ENCODE measurements at places on chromosomes 4 and X.
A peak's percentile ranks its signal among the peaks of the same experiment; 100 is the strongest.

- no peak for DNase-seq
These were observed 23.1 kb upstream of the GATB start for GRCh38 chr4:151783867-151784266.

- no peak for DNase-seq
These were observed 11.5 kb upstream of the CCDC149 start for GRCh38 chr4:24924309-24924781.

DNA sequence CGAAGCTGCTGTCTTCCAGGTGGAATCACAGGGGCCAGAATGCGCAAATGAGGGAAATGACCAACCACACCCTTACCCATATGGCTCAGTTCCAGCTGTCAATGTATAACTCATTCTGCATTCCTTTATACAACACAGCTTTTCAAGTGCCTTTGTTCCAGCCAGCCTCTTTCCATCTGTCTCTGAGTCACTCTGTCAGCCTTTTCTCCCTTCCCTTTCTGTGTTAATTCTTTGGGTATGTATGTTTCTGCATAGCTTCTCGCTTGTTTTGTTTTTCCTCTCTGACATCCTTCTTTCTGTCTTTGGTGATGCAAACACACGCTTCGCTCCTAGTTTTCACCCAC is 54.5 kb downstream of the RS1 start:
- DNase-seq, result no peak

GRCh38 chrX:71953946-71954345 is 43.3 kb downstream of the NHSL2 start:
- no peak for DNase-seq

- DNase-seq, result peak; percentile 82
These were observed 50.8 kb downstream of the PRPS1 start for GRCh38 chrX:107678957-107679740.

- DNase-seq, result no peak
These were observed 38.1 kb downstream of the ABLIM2 start for GRCh38 chr4:8120501-8120900.

DNA sequence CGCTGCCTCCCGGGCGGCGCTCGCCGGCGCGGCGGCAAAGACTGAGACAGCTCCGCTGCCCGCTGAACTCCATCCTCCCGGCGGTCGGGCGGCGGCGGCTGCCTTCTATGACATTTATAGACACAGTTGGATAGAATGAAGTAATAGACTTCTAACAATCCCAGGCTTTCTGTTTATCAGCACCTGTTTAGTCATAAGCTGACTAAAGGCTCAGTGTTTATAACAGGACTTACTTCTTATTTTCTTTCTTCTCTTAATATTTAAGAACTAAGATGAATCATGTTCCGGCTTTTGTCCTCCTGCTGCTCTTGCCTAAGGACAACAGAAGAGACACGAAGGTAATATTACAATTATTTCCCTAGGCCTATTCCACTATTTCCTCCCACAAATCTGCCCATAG is 3.9 kb downstream of the ARL13A start:
- DNase-seq, result no peak

- no peak for DNase-seq
These were observed 196.7 kb upstream of the LNX1 start for GRCh38 chr4:53788011-53788410.

DNA sequence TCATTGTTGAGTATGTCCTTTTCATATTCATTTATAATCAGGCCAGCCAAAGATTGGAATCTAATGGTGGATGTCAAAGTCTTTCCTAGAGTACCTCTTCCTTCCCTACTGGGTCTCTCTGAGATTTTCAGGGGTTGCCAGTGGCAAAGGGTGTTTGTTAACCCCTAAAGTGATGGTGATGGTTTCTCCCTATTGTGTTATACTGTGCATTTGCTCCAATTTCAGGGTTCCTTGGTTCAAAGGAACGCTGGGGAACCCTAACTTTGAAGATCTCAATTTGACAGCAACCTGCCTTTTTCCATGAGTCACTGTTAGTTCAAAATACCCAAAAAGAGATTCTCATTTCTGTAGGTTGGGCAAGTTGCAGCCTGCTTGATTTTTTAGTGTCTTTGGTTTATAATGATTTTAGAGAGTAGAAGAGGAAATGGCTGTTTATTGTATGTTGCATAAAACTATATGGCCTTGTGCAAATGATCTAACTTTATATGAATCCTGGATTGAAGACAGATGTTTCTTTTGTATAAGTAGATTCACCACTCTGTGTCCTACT is 23.0 kb downstream of the GAB1 start:
- DNase-seq, result no peak

All from CD4-positive, alpha-beta T cell treated with Interleukin-15 for 1 hour (primary cell).